Stimulated activated CD8-positive, alpha-beta memory T cell treated with anti-CD3 and anti-CD28 coated beads, Interleukin-2, amount 100 ng/mL, for 1 hour (primary cell): ENCODE measurements at places on chromosomes 5 and 9.
A peak's percentile ranks its signal among the peaks of the same experiment; 100 is the strongest.

DNA sequence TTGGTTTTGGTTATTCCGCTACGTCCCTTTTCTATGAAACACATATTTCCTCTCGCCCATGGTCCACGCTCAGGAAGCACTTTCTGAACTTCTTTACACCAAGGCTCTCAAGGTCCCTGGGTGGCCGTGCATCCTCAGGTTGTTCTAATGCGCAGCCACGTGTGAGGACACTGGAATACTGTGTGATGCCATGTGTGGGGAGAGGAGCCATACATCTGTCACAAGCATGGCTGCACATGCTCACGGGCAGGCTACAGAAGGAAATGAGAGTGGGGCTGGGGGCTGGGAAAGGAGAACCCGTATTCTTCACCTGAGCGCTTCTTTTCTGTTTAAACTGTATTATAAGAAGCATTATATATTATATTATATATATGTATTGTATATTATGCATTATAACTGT lies 36.7 kb downstream of the PRRT1B start:
- no peak for DNase-seq

DNA sequence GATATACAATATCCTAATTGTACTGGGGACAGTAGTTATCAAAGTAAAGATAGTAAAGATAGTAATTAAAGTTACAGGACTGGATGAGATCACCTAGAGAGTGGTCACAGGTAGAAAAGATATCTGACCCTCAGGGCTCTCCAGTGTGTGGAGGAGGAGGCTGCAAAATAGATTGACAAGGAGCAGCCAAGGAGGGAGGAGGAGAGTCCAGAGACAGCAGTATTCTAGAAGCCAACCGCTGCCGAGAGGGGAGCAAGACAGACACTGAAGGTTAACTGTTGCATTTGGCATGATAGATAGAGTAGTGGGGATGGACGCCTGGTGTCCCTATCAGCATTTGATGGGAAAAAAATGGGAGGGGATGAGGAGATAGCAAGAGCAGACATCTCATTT lies 17.0 kb upstream of the F2RL1 start:
- no peak for DNase-seq

DNA sequence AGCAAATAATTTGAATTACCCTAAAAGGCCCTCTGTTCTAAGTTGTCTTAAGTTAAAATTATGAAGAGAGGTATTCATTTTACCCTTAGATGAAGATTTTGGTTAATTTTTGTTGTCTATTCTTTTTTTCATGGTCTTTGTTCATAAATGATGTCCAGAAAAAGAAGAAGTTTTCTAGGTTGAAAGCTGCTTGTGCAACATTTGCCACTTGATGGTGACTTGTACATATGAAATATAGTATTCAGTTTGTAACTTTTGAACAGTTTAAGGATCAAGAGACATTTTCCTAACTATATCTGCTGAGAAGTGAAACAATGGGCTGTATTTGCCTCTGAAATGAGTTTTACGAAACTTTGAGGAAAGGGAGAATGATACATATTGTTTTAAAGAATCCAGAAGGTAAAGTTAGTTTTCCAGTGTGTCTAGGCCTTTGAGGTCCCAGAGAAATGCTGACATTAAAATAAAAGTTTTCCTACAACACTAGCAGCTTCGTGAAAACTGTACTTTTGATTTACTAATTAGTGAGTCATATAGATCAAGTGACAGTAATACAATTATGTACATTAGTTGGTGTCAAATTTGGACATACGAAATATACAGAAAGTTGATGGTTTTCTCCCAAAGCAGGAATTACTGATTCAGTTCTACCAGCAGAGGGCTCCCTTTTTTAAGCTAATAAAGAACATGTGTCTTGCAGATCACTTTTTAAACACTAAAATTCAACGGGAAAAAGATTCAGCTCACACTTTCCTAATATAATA lies 70.5 kb downstream of the PIK3R1 start:
- DNase-seq = no peak

- DNase-seq = no peak
Observed at GRCh38 chr5:176899296-176899891, at the start of gene HK3. Gene HK3, minus strand, starts transcription at chr5:176899346. Its CDS starts 3,187 bp downstream, at chr5:176896159.

DNA sequence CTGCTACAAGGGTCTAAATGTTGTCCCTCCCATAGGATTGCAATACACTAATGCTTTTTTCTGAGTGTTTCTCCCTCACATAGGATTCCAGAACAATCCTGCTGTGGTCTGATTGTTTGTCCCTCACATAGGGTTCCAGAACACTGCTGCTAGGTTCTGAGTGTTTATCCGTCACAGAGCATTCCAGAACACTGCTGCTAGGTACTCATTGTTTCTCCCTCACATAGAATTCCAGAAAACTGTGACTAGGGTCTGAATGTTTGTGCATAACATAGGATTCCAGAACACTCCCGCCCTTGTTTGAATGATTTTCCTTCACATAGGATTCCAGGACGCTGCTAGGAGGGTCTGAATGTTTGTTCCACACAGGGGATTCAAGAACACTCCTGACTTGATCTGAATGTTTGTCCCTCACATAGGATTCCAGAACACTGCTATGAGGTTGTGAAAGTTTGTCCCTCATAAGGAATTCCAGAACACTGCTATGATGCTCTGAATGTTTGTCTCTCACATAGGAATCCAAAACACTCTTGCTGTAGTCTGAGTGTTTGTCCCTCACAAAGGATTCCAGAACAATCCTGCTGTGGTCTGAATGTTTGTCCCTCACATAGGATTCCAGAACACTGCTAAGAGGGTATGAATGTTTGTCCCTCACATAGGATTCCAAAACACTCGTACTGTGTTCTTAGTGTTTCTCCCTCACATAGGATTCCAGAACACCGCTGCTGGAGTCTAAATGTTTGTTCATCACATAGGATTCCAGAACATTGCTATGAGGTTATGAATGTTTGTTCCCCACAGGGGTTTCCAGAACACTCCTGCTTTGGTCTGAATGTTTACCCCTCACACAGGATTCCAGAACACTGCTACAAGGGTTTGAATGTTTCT lies 213.5 kb downstream of the FOXD4L6 start:
- DNase-seq = no peak

GRCh38 chr9:129436751-129437625 lies 183.9 kb downstream of the C9orf50 start:
- no peak for DNase-seq

DNA sequence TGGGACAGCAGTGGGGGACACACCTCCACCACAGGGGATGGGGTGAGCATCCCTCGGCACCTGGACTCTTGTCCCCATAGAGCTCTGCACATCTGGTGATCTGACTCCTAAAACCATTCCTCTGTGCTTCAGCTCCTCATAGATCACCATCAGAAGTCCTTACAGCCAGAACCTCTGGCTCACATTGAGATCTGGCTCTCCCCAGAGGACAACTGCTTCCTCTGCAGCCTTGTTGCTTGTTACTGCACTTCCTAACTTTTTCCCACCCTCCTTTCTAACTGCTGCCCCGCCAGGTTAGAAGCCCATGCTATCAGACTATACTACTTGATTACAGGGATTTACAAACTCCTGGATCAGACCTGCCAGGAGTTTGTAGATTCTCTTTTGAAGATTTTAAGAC lies 64.5 kb downstream of the ARSB start:
- no peak for DNase-seq

DNA sequence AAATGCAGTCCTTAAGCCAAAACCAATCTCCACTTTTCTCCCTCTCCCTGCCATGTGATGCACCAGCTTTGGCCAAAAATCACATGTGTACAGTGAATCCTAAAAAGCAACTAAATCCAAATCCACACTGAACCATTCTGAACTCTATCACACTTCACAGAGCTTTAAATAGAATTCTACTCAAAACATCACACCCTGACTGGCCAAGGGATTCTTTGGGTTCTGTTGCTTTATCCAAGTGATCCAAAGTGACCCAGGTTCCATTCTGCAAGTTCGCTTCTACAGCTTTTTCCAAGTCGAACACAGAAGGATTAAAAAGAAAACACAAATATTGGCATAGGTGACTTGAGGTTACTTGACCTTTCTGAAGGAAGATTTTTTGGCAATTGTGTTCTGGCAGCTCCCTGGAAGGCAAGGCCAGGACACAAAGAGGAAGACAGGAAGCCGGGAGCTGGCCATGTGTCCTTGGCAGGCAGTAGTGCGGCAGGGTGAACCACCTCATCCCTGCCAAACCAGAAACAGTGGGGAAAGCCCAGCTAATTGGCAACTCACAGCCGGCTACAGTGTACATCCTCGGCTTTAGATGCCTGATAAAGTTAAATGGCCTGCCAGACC lies 115.0 kb downstream of the NFIB start:
- DNase-seq = no peak

DNA sequence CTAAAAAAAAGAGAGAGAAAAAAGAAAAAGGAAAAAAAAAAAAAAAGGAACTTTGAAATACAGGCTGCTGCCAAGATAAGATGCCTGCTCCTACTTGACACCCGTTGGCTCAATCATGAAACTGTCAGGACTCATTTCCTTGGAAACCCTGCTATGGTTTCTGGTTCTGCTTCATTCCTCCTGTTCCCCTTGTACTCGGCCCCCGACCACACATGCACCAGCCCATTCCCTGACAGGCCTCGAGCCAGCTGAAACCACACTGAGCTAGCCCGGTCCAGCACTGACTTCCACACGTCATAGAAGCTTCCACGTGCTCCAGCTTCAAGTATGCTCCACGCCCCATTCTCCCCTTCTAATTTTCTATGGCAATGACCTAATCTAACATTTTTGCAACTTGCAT lies 93.2 kb downstream of the MYO10 start:
- DNase-seq = no peak

- no peak for DNase-seq
Observed at GRCh38 chr9:129291041-129291501, 113.0 kb upstream of the IER5L start.

DNA sequence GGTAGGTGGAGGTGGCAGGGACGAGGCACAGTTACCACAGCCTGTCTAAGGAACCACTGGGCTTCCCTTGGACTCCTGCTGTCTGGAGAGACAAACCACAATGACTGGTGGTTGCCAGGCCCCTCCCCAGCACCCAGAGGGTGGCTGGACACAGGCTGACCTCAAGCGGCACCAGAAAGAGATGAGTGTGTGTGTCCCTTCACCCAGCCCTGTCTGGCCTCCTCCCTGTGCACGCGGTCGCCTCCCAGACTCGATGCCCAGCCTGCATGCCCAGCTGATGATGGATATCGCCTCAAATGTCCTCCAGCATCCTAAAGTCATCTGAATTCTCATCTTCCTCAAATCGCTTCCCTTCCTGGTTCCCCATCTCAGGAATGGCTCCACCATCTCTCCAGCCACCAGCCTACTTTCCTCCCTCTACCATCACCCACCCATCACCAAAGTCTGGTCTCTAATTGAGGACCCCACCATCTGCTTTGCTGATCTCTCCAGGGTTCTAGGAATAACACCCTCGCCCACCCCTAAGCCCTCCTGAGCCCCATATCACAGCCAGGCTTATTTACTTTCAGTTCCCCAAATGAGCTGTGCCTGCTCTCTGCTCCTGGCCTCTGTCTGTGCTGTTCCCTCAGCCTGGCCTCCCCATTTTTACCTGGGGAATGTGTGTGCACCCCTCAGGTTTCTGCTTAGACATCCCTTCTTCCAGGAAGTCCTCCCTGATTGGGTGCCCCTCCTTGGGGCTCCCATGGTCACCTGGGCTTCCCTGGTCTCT lies 52.5 kb upstream of the GGTA1 start:
- no peak for DNase-seq

DNA sequence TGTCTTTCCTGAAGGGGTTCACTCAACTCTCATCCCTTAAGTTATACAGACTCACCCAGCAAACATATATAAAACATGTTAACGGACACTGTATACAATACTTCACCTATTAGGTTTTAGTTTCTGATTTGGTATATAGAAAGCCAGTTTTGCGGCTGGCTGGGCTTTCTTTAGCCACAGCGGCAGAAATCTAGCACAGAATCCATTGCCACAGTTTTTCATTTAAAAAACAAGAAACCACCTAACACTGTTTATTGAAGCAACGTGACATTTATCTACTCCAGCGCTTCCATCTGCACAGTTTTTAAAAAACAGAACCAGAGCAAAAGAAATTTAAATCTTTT lies 67.3 kb downstream of the SNX30 start:
- no peak for DNase-seq

GRCh38 chr9:137879566-137880150 lies 2.1 kb downstream of the CACNA1B start:
- no peak for DNase-seq

DNA sequence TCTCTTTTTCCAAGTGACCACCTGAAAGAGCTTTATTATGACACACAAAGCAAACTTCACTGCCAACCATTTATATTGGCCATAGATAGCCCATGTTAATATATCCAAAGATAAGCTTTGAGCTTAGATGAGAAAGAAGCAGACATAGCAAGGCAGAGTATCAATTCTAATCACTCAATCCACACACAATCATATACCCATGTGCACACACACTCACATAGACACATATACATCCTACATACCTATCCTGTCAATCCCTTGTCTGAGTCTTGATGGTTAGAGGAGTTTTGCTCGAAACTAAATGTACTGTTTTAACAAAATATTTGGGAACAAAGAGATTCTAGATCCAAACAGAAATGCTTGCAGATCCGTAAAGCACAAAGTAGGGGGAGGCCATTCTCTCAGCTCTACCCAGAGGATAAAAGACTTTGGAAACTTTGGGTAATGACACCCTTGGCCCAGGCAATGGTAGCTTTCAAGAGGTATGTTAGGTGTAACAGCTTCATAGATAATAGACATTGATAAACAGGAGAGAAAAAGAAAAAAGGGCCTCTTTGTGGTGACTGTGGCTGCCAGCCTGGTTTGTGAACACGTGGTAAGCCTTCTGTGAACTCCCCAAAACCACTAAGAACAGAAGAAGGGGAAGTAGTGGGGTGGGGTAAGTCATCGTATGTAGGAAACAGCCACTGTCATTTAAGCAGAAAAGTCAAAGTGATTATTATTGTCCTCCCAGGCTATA lies 121.6 kb downstream of the TLR4 start:
- DNase-seq = peak; percentile 6

- DNase-seq = no peak
Observed at GRCh38 chr5:144048259-144048856, 122.1 kb downstream of the YIPF5 start.

DNA sequence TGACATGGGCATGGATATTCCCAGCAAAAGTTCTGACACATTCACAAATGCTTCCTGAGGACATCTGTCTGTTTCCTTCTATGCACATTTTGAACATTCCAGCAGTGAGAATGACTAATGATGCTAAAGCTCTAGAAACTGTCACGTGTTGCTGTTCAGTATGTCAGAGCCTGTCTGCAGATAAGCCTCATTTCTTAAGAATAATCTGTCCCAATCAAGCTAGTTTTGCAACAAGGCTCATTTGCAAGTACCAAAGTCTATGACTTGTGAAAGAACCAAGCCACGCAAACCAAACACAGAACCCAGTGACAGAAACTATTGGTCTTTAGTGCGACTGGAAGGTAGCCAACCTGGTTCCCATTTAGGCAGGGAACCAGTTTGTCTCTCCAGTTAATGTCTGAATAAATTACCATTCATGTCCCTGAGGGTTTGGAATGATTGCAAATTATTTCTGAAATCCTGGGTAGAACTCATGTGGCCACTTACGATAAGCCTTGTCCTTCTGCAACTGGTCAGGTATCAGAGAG lies 178.5 kb downstream of the C9orf152 start:
- DNase-seq = no peak

DNA sequence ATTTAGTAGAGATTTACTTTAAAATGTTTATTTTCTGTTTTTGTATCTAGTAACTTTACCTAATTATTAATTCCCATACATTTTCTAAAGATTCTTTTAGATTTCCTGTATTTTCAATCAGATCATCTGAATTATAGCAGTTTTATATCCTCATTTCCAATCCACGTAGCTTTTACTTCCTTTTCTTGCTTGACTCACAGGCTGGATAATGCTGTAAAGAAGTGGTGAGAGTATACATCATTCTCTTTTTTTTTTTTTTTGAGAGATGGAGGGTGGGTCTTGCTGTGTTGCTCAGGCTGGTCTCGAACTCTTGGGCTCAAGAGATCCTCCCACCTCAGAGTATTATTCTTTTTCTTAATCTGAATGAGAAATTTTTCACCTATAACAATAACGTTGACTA lies 11.2 kb upstream of the SETX start:
- no peak for DNase-seq
